PC-3 (cell line): ENCODE measurements at places on chromosomes 12 and 14. TPM values are rescaled to one million over a fixed set of nuclear protein-coding genes. Genes with fewer than 3 reads are reported as not detected.

GRCh38 chr12:65532162-65532561 is 253.7 kb downstream of the MSRB3 start:
- peak; percentile 16 for DNase-seq

PLXNC1 gene
- total RNA-seq: 0.15 TPM in 1 of 2 replicates, not detected in the other

CLMN gene
- 3.5 and 3.7 TPM in 2 replicates for total RNA-seq

DNA sequence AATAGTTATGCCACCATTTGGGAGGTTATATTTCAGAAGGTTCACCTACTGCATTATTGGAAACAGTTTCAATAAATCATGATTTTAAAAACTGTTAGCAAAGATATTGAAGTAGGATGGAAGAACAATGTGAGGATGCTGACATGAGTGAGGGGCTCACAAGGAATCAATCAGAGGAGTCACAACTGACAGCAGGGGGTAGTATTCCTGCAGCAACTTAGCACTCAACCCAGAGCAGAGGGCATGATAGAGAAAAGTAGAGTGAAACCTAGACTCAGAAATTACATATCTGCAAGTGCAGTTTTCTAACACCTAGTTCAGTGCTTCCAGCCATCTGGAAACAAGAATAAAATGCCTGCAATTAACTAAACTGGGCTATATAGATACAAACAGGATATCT is 772.5 kb upstream of the USP15 start:
- DNase-seq: no peak

DNA sequence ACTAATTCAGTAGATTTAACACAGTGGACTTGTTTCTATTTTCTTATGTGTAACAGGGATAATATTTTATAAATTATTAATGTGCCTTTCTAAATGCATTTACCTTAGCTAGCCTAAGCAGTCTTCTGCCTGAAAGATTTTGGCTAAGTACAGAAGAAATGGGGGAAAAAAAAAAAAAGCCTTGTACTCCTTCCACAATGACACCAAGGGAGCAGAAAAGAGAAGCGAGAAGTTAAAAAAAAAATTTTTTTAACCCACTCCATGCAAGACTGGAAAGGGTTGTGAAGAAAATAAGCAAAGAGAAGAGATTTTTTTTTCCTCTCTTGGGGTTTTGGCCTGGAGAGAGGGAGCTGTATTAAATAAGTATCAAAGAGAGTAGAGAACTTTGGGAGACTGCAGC is 28.7 kb downstream of the NELL2 start:
- no peak for DNase-seq

GRCh38 chr14:55398679-55399078 is 13.0 kb downstream of the ATG14 start:
- peak; percentile 99 for DNase-seq

DNA sequence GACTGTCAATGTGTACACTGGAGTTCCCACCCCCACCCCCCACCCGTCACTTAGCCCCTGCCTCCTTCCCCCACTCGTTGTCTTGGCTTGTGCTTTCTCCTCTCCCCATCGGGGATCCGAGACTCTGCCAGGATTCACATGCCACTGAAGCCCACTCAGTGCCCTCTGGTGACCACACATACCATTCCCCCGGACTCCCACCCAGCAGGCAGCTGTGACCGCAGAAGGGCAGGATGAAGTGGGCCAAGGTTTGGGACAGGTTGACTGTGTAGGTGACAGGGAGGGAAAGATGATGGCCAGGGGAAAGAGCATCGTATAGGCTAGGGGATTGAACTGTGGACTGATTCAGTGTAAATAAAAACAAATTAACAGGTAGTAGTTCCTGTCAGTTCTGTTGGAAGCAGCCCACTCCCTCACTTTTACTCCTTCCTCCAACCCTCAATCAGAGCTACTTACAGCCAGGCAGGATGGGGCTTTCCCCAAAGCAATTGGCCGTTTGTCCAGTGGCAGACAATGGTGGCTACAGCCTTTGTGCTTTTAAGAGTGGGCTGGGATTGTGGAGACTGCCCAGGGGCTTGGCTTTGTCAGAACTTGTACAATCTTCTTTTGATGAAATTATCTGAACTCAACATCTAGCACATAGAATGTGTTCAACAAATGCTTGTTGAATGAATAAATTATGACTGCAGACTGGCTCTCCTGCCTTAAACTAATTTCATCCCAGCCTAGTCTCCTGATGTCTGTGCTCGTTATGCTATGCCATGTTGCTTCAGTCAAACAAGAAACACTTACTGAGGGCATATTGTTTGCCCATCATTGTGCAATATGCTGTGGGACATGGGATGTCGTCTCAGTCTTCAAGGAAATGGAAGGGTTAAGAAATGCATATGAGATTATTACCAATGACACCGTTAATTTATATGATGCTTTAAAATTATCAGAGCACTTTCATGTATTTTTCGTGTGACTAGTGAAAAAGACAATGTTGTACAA is 30.2 kb downstream of the TTC9 start:
- no peak for DNase-seq

CRACR2A gene
- total RNA-seq: not detected in 2 replicates

ERH gene
- 128 and 132 TPM in 2 replicates for total RNA-seq

- peak; percentile 72 for DNase-seq
Measured at GRCh38 chr14:99378782-99379214, 101.9 kb downstream of the SETD3 start.

GRCh38 chr12:25734529-25735180 is 181.6 kb upstream of the LMNTD1 start:
- DNase-seq: no peak

DNA sequence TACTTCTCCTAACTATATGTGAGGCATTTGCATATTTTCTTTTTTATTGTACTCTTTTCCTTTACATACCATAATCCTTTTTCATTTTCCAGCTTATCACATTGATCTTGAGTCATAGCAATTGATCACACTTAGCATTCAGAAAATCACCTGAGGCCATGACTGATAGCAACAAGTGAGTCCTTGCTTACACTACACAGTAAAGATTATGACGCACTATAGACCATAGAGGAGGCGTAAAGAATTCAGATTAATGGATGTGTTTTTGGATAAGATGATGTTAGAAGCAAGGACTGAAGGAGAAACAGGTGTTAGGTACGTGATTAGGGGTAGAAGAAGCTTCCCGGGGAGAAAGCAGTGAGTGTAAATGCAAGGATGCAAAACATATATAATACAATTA is 637.7 kb downstream of the ETNK1 start:
- no peak for DNase-seq

- no peak for DNase-seq
Measured at GRCh38 chr12:68579254-68579653, 31.4 kb upstream of the RAP1B start.

DNA sequence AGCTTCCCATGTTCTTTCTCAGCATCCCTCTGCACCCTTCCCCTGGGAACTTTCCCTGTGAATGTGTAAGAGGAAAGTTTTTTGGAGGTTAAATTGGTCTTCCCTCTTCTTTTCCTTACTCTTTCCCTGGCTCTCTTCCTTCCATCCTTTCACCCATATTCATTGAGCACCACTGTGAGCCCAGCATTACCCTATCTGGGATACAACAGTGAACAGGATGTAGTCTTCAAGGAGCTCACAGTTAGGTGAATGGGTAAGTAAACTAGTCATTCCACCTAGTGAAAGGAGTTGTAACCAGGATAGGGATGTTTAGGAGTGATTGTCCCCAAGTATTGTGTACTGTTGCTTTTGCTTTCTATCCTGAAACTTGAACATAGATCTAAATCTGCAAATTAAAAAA is 123.8 kb downstream of the MYRFL start:
- no peak for DNase-seq

GRCh38 chr14:35506927-35507326 is 27.0 kb upstream of the INSM2 start:
- DNase-seq: no peak

DNA sequence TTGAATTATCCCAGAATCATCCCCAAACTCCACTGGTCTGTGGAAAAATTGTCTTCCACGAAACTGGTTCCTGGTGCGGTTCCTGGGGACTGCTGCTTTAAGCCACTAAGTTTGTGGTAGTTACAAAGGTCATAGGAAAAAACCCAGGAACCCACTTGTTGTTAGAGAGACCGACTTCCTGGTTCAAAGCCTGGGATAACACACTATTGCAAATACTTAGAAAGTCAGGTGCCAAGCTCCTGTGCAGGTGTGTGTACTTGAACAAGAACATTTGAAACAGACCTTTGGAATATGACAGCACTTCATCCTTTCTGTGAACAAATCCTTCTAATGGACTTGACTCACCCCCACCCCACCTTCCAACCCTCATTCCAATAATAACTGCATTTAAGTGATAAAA is 519.6 kb downstream of the GLT1D1 start:
- no peak for DNase-seq

DNA sequence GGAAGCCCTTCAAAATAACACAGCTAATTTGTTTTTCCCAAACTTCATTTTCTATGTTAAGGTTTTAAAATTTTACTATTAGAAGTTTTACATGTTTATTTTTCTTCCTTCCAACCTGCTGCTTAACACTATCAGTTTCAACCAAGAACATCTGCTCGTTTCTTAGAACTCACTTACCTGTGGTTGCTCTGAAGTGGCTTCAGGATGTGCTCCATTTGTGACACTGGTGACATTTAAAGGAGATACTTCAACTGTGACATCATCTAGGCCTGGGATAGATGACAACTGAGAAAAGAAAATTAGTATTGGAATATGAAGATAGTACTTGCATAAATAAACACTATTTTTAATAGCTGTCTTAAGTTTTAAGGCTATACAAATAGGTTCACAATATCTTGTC is 17.9 kb downstream of the WASHC3 start:
- no peak for DNase-seq

LRR1 gene
- 46.9 and 53.0 TPM in 2 replicates for total RNA-seq

TMEM233 gene
- not detected in 2 replicates for total RNA-seq
